ENCODE measurements at places on chromosomes 4 and X.
A peak's percentile ranks its signal among the peaks of the same experiment; 100 is the strongest.

GRCh38 chr4:152643153-152644035 lies 36.4 kb downstream of the TMEM154 start:
- no peak for DNase-seq

- DNase-seq = no peak
These were observed 3.9 kb downstream of the MAD2L1 start for GRCh38 chr4:120062663-120063195.

- DNase-seq = peak; percentile 46
These were observed 31.6 kb downstream of the IQCM start for GRCh38 chr4:149784018-149784417.

GRCh38 chr4:184420881-184421416 lies 53.4 kb downstream of the IRF2 start:
- DNase-seq = no peak

GRCh38 chr4:173214231-173214630 lies 45.6 kb downstream of the GALNT7 start:
- DNase-seq = no peak

- no peak for DNase-seq
These were observed 99.1 kb downstream of the NHSL2 start for GRCh38 chrX:72009731-72010130.

DNA sequence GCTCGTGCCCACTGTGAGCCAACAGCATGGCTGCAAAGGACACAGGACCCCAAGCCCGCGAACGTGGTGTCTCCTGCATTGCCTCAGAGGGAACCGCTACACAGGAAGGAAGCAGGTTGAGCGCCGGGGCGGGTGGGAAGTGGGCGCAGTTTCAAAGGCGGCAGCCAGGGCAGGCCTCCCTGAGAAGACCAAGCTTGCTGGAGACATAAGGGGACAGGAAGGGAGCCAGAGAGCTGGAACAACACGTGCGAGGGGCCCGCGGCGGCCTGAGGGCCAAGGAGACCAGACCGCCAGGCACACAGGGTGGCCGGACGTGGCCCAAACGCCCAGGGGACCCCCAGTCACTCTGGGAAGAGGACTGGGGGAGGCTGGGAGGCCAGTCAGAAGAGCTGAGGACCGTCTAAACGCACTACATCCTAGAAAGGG lies 32.0 kb downstream of the CTBP1 start:
- DNase-seq = no peak

- no peak for DNase-seq
These were observed 78.4 kb downstream of the HPRT1 start for GRCh38 chrX:134538316-134538715.

GRCh38 chr4:105994841-105995501 lies 99.7 kb downstream of the NPNT start:
- DNase-seq = no peak

GRCh38 chr4:47349326-47349725 lies 114.2 kb downstream of the COMMD8 start:
- DNase-seq = peak; percentile 91

DNA sequence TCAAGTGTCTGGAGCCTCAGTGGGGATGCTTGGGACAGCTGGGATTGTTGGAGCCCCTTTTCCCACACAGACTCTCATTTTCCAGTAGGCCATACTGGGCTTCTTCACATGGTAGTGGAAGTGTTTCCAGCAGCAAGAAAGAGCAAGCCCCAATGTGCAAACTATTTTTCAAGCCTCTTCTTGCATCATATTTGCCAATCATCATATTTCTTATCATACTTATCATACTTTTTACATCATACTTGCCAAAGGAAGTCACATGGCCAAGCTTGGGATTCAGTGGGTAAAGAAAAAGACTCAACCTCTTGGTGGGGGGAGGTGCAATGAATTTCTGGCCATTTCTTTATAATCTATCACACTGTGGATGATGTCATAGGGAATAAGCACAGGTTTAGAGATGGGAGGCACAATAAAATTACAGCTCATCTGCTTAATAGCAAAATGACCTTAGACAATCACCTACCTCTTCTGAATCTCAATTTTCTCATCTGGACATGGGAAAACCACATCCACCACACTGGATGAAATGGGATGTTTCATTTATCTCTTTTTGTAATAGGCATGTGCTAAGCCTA lies 174.2 kb downstream of the MID1IP1 start:
- no peak for DNase-seq

DNA sequence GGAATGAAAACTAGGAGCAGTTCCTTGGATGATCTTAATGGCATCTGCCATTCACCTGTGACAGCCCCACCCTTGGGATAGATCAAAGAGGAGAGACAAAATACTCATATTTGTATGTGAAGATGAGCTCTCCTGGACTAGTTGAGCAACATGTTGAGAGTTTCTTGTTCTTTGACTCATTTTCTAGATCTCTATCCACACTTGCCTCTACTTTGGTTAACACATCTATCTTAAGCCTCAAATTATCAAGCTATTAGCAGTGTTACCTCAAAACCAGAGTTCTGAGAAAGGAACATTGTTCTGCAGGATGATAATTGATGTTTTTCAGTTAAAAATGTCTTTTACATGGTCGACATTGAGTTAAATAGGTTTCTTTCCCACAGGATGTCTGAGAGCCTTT lies 94.2 kb upstream of the TEX13D start:
- no peak for DNase-seq

DNA sequence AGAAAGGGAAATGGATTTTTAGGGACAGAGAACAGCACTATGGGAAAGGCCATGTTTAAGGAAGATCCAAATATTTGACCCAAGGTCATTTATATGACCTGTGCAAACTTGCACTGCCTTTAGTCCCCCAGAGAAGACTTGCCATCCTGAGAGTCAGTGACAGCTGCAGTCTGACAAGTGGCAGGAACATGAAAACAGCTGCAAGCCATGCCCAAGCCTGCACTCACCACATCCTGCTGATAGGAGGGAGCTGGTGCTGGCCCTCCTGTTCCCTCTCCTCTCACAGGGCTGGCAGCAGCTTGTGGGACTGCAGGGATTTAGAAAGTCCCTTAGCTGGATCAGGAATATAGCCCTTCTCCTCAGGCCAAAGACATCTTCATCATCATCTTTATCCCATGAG lies 187.7 kb downstream of the RAP1GDS1 start:
- DNase-seq = peak; percentile 99

DNA sequence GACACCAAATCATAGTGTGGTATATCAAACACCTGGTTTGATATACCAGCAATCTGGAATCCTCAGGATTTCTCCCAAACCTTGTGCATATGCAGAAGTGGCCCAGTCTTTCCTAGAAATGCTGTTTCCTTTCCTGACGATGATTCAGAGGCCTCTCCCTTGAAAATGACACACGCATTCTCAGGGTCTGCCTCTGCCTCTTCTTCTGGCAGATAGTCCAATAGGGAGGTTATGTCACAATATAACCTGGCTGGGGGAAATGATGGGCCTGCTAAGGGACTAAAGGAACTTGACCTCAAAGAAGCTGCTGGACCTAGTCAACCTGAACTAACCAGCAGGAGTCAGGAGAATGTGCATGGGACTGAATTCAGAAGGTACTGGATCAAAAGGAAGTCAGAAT lies 435.2 kb downstream of the IDS start:
- DNase-seq = no peak

DNA sequence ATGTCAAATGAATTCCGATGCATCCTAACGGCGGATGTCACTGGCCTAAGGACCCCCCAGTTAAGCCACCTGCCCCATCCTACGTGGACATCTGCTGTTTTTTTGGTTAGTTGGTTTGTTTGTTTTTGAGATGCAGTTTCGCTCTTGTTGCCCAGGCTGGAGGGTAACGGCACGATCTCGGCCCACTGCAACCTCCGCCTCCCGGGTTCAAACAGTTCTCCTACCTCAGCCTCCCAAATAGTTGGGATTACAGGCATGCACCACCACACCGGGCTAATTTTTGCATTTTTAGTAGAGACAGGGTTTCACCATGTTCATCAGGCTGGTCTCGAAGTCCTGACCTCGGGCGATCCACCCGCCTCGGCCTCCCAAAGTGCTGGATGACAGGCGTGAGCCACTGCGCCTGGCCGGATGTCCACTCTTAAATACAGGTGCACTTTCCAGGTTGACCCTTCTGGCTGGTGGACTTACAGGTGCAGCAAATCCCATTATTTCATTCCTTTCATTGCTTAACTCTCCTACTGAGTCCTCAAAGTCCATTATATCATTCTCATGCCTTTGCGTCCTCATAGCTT lies 206.2 kb downstream of the CRLF2 start:
- no peak for DNase-seq

DNA sequence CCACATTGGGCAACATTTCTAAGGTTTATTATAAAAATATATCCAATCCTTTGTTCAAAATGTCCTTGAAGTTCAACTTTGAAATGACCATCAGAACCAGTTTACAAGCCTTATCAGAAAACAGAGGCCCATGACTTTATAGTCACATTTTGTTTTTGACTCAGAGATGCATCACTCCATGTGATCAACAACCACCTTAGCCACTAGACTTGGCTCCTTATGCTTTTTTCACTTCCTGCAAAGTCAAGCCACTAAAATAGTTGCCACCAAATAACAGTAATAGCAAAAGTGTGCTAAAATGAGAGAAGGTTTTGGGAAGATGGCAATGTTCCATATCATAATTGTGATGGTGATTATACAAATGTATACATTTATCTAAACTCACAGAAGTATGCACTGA lies 181.7 kb downstream of the MAML3 start:
- no peak for DNase-seq

DNA sequence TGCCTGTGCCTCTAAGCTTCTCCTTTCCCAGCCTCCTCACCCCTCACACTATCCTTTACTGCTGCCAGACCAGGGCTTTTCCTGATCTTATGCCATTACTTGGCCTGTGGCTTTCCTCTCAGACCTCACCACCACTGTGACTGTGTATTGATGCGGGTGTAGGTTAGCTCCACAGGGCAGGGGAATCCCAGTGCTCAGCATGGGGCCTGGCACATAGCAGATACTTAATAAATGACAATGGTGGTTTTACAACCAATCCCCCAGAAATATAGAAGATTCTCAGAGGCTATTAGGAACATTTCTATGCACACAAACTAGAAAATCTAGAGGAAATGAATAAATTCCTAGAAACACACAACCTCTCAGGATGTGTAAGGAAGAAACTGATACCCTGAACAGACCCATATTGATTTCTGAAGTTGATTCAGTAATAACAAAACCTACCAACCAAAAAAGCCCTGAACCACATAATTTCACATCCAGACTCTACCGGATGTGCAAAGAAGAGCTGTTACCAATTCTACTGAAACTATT lies 129.6 kb upstream of the QRFPR start:
- no peak for DNase-seq

- no peak for DNase-seq
These were observed 204.1 kb downstream of the LDB2 start for GRCh38 chr4:16694173-16694883.

- DNase-seq = no peak
These were observed 685 bp downstream of the COMMD8 start for GRCh38 chr4:47462799-47463234.

- DNase-seq = peak; percentile 30
These were observed 59.7 kb upstream of the PGRMC2 start for GRCh38 chr4:128347175-128347868.

DNA sequence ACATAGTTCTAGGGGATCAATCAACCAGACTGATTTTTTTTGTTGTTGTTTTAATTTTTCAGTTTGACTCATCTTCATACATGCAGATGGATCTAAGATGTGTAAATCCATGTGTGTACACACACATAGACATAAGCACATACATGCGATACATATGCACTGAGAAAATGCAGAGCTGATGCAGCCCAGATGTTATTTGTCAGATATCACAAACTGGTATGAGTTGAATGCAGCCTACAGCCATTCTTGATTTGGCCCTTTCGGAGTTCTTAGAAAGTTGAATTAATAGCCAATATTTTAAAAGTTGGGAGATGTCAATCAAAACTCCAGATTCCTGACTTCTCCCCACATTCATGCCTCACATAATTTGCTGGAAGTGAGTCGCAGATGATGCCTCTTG lies 180.4 kb downstream of the SPATA18 start:
- DNase-seq = no peak

GRCh38 chr4:1887052-1887451 lies 15.9 kb downstream of the NSD2 start:
- no peak for DNase-seq

DNA sequence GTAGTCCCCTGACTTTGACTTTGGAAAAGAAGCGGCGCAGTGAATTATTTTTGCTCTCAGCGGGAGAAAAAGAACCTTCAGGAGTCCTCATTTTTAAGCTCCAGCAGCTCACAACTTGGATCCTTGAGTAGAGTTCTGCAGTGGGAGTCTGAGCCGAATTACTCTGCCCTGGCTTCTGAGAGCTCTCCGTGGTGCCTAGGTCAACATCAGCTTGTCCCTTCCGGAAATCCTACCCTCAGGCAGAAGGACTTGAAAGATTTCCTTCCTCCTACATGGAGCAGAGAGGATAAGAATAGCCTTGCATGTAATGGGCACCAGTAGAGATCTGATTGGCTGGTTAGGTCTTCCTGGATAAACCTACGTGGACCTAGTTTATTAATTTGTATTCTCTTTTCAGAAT lies 549.7 kb upstream of the TENM3 start:
- no peak for DNase-seq

DNA sequence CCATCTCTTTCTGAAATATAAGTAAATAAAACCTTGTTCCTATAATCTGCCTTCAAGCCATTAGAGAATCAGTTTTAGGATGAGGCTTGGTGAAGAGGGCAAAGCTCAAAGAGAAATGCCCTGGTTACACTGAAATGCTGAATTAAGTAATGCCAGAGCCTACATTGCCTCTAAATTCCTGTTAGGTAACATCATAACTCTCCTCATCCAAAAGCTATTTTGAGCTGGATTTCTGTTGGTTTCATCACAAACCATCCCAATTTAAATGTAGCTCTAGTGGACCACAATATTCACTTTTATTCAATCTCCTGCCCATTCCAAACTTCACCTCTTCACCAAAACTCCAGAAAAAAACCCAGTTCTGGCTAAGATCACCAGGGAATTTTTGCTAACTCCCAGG lies 1319.7 kb upstream of the TENM3 start:
- DNase-seq = no peak

DNA sequence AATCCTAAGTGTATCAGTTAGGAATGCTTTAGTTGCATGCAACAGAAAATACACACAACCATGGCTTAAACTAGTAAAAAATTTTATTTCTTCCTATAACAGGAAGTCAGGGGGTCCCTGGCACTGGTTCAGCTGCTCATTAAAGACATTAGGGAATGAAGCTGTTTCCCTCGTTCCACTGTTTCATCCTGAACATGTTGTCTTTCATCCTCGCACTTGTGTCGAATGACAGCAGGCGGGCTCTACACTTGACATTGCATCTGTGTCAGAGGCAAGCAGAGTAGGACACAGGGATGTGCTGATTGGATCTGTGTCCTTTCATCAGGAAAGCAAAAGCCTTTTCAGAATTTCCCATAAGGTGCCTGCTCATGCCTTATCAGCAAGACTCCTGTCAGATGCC lies 22.8 kb upstream of the C1QTNF7 start:
- DNase-seq = no peak

DNA sequence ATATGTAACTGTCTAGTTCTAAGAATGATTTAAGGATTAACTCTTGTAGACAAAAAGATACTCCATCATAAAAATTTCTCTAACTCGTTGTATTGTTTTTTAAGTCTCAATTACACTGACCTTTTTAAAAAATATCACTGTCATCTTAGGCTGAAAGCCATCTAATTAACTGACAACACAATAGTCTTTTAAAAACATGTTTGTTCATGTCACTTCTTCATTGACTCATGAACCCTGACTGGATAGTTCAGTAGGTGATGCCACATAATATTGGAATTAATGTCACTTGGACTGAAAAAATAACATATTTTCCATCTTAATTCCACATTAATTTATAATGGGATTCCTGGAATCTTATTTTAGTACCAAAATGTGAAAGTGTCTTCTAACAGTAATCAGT lies 179.3 kb downstream of the ADGRL3 start:
- DNase-seq = no peak

Measured in LHCN-M2 (cell line).